ENCODE measurements at places on chromosomes 6 and 20.

DNA sequence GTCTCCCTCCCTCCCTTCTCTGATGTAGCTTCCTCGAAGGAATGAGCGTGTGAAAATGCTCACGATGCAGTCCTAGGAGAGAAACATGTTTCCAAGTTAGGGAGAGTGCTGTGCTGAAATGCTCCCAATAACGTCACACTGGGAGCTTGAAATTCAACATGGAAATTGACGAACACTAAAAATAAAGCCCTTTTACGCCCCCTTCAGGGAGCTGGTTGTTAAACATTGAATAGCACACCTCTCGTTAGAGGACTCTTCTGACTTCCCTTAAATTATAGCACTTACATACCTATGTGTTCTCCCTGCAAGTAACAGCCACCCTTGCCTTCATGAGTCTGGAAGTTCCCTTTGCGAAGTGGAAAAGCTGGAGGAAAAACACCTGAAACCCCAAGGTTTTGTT is 88.6 kb downstream of the BFSP1 start:
- peak; percentile 50 for DNase-seq

DNA sequence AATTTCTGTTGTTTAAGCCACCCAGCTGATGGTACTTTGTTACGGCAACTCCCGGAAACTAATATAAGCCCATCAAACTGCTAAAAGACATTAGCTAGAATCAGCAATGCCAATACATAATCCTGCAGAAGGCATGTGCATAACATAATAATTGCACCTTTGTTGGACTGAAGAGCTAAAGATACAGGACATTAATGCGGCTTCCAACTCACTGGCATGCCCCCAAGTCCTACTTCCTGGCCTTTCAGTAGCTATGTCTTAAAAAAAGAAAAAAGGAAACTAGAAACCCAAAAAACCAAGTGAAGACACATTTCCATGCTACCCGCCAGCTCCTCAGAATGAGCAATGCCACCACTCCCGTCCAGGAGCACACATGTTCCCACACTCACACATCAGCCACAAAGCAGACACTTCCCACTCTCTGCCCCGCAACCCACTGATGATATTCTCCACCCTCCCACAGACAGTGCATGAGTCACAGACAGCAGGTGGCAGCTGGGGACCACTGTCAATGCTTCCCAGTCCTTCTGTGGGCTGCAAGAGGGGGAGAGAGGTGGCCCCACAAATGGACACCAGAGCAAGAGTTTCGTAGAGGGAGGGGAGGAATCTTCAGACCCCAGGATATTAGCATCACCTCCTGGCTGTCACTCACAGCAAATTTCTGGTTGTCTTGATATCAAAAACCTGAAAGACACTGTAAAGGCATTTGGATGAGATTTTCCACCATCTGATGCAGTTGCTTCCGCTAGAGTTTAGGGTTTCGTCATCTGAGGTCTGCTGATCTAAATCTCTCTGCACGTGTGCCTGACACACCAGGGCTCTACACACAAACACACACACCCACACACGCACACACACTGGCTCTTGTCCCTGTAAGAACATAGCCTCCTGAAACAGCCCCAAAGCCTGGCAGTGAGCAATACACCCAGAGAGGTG is 32.8 kb downstream of the GFOD1 start:
- DNase-seq = no peak

- DNase-seq = no peak
Observed at GRCh38 chr20:50704514-50704913, 13.2 kb upstream of the RIPOR3 start.

DNA sequence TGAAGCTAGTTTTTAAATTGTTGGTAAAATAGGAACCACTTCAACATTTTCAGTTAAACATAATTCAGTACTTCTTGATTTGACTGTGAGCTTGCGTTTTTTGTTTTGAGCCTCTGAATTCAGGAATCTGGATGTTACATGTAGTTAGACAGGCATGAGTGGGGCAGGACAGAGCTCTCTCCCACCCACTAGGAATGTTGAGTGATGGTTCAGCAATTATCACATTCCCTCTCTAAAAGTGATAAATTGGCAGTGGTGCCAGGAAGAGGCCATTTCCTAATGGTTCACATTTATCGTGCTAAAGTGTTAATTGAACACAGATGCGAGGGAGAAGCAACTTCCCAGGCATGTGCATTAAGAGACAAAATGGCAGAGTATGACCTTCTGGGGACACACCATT is 465.5 kb upstream of the HTR1E start:
- no peak for DNase-seq

DNA sequence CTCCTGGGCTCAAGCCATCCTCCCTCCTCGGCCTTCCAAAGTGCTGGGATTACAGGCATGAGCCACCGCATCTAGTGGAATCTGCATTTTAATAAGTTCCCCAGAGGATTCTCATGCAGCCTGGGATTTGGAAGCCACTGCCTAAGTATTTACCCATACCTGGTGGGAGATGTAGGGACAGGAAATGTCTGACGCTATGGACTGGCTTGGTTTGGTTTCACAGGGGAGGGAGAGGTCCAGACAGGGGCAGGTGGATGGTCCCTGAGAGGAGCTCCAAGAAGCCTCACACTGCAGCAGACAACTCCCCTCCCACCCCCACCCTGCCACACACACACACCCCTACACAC is 4.4 kb downstream of the VSTM2L start:
- no peak for DNase-seq

DNA sequence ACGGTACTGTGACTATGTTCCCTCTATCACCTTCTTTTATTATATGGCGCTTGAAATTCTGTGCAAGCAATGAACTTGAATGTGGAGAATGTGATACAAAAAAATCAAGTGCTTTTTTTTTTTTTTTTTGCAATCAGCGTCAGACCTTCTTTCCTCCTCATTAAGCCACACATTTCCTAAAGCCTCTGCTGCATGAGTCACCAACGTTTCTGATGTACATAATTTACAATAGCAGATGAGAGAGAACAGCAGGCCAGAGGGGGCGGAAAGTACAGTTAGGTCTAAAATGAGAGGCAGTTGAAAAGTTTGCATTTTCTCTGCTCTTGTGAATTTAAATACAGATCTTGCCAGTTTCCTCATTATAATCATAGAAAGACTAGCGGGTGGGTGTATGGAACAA is 114.6 kb upstream of the RIPOR2 start:
- DNase-seq = no peak
